Cardiac muscle cell (in vitro differentiated cells and primary cell): ENCODE measurements at places on chromosomes 1 and 21. TPM values are rescaled to one million over a fixed set of nuclear protein-coding genes. Genes with fewer than 3 reads are reported as not detected.

DNA sequence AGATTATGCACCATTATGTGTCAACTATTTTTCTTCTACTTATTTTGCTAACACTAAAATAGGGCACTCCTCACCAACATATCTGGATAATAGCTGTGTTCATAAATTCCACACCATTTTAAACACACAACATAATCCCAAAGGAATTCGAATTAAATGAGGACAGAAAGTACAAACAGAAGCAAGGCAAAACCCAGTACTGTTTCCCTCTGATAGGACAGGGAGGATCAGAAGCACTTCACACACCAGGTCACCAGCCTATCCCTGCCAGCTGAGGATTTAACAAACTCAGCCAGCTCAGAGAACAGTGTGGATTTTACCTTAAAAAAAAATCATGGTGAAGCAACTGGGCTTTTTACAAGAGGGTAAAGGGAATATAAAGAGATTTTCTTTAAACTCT lies 20.0 kb downstream of the CRYZ start:
- DNase-seq, result no peak

Gene CD160
- not detected in 2 replicates for total RNA-seq

DNA sequence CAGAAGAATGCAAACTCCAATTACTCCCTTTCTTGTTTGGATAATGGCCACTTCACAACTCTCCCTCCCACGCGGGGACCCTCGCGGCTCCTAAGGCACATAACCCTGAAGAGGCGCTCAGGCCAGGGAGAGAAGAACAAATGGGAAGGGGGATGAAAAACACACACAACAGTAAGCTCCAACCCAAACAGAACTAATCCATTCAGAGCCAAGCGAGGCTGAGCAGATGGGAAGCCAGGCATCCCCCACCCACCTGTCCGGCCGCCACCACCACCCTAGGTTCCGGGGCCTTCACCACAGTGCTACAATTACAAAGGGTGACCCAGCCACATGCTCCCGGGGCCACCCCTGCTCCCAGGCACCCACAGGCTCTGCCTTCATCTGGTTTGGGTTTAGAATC lies 101.5 kb downstream of the MRPL37 start:
- DNase-seq, result no peak

Gene TCP10L
- total RNA-seq, result 1.5 and 1.8 TPM in 2 replicates

DNA sequence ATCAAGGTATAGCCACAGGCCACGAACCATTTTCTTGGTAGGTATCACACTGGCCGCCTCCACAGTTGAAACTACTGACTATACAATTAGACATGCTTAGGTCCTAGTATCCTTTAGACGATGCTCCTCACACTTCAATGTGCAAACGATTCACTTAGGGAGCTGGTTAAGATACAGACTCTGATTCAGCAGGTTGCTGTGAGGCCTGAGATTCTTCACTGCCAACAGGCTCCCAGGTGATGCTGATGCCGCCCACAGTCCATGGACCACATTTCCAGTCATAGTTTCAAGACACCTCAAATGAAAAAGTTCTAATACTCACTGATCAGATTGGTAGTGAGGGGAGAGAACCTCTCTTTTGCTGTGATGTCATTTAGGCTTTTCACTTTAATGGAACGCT lies 6.8 kb downstream of the ATP5PO start:
- DNase-seq, result no peak
